ENCODE measurements at places on chromosomes 3 and 15.

- DNase-seq, result no peak
These were observed 5.5 kb downstream of the FGF7 start for GRCh38 chr15:49428409-49429095.

- no peak for DNase-seq
These were observed 283.3 kb upstream of the TRIM42 start for GRCh38 chr3:140394488-140395133.

DNA sequence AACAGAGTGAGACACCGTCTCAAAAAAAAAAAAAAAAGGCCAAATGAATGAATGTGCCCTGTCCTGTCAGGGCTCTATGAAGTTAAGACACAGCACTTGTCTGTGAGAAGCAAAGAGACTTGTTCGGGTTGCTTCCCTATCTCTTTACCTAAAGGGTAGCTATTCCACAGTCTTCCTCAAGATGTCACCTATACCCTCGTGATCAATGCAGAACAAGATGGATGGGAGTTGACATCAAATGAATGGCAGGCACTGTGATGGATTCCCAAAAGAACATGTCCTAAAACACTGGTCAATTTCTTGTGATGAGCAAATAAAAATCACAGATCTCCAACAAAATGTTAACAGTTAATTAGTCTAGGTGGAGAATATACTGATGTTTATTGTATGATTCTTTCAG, 9.5 kb downstream of the TADA3 start:
- DNase-seq, result no peak

- peak; percentile 10 for DNase-seq
These were observed 72.2 kb downstream of the SMAD6 start for GRCh38 chr15:66774001-66774814.

GRCh38 chr15:29612096-29612495, 210.2 kb downstream of the TJP1 start:
- DNase-seq, result no peak

DNA sequence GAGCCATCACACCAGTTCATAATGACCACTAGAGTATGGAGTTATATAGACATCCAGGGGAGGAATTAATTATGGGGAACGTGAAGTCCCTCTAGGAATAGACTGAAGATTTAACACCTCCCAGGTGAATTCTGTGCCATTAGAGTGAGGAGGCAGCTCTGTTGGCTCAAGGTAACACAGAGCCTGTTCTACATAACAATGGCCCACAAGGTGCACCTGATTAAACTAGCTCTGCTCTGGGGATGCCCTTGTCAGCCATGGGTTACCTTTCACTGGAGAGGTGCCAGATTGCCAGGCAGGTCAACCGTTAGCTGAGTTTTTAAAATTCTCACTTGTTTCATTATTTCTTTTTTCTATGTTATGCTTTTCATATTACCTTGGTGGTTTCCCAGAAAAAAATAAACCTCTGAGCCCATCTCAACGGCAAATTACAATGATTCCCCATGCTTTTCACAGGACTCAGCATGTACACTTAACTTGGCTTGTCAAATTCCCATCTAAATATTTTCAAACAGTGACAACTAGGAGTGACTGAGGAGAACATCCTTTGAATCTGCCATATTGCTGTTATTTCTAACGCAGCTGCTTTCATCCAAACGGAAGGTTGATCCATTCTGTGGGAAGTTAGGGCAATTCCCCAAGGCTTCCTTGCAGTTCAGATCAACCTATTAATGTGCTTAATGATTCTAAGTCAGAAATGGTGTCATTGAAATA, 512.9 kb downstream of the MCTP2 start:
- DNase-seq, result no peak

GRCh38 chr15:97037080-97037479, 706.6 kb downstream of the NR2F2 start:
- DNase-seq, result no peak

DNA sequence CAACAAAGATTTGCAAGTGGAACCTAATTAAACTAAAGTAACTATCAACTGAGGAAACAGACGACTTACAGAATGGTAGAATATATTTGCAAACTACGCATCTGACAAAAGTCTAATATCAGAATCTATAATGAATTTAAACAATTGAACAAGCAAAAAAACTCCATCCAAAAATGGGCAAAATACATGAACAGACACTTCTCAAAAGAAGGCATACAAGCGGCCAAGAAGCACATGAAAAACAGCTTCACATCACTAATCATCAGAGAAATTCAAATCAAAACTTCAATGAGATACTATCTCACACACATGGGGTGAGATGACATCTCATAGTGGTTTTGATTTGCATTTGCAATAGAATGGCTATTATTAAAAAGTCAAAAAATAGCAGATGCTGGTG, 128.6 kb downstream of the POLR2M start:
- no peak for DNase-seq

DNA sequence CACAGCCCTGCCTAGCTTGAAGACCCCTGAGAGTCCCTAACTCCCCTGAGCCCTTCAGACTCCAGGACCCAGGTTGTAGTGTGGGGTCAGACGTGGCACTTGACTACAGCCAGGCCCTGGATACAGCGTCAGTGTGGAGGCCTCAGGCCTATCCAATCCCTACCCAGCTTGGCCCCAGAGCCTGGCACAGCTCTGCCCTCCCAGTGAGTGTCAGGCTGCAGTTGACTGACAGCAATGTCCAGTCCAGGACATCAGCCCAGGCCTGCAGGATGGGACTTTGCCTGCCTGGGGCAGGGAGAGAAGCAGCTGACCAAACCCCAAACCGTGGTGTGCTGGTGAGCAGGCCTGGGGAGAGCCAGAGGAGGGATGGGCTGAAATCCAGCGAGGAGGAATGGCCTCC, 27.3 kb downstream of the KLF13 start:
- DNase-seq, result no peak

DNA sequence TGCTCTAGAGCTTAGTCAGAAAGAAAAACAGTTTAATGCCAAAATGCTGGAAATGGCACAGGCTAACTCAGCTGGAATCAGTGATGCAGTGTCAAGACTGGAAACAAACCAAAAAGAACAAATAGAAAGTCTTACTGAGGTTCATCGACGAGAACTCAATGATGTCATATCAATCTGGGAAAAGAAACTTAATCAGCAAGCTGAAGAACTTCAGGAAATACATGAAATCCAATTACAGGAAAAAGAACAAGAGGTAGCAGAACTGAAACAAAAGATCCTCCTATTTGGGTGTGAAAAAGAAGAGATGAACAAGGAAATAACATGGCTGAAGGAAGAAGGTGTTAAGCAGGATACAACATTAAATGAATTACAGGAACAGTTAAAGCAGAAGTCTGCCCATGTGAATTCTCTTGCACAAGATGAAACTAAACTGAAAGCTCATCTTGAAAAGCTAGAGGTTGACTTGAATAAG, 150.5 kb upstream of the LRRFIP2 start:
- no peak for DNase-seq

GRCh38 chr3:170055209-170055608, 17.4 kb downstream of the GPR160 start:
- DNase-seq, result no peak

GRCh38 chr15:33101036-33101435, 93.5 kb downstream of the FMN1 start:
- no peak for DNase-seq

DNA sequence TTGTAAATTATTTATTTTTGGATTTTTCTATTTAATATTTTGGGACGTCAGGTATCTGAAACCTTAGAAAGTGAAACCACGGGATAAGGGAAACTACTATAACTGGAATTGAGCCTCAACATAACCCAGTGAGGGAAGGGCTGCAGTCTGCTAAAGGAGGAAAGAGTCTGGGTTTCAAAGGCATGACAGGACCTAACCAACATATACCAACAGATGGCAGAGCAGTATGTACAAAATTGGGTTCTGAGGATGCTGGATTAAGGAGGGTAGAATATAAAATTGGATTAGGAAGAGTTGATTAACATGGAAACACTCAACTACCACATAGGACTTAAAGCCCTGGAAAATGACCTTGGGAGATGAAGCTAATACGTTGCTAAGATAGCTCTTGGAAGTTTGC, 603.5 kb downstream of the MECOM start:
- no peak for DNase-seq

DNA sequence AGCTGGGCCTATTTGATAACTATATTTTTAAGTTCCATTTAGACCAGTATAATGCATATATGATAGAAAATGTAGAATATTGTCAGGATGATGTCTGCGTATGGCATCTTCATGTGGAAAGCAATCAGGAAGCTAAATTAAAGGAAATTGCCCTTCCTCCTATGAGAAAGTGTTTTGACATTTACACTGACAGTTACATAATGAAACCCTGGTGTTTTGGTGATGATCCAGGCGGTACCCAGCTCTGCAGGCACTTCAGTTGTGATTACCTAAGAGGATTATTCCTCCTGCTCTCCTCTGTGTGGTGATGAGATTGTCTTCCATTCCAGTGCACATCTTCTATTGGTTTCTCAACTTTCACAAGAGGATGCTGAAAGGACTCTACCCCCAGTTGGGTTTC, 126.5 kb upstream of the MITF start:
- no peak for DNase-seq

DNA sequence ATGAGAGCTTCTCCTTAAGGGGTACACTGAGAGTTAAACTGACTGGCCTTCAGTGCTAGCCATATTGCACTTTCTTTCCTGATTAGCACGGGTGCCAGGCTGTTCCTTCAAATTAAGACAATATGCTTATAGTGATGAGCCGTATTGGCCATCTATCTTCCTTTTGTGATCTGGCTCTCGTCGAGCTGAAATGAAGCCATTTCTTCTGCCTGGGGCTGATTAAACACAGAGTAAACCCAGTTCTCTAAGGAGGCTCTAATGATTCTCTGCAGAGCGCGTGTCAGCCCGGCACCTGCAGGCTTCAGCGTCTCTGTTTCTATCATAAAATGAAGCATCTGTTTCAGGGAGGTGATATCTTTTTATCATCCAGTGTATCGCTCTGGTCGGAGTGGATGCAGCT, 107.5 kb upstream of the NR2F2 start:
- no peak for DNase-seq

GRCh38 chr3:172696357-172696756, 14.5 kb downstream of the NCEH1 start:
- no peak for DNase-seq

- DNase-seq, result no peak
These were observed 49.5 kb downstream of the IQGAP1 start for GRCh38 chr15:90437516-90437915.

DNA sequence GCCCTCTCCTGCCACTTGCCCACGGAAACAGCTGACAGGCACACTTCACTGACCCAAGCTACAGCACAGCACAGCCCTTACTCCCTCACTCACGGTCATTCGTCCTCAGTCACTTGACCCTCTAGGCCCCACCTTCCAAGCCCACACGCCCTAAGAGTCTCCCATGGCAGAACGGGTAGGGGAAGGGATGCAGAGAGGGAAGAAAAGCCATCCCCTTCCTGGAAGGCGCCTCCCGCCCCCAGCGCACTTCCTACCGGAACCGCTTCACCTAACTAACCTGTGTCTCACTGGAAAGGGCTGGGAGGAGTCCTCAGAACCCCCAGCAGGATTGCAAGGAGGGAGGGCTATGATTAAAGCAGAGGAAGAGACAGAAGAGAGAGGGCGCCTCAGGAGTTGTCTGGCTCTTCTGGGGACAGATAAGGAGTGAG, 22.9 kb downstream of the EPHB3 start:
- no peak for DNase-seq

DNA sequence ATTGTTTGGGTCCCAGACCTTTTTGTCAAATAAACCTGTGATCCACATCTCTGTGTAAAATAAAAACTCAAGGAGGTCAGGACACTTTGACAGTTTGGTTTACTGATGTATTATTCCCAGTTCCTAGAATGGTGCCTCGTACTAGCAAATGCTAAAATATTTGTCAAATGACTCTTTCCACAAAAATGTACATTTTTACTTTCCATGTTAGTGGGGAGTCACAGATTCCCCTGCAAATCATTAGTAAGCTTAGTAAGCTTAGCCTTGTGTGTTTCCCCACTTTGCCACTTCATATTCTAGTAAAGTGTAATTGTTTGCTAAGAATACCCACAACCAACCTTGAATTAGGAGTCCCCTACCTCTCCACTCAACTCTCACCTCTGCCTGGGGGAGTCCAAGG, 2.4 kb upstream of the MAGI1 start:
- no peak for DNase-seq

GRCh38 chr3:58588030-58588614, 10.9 kb upstream of the FAM107A start:
- no peak for DNase-seq

GRCh38 chr3:126549861-126550487, 8.8 kb downstream of the C3orf22 start:
- DNase-seq, result no peak

DNA sequence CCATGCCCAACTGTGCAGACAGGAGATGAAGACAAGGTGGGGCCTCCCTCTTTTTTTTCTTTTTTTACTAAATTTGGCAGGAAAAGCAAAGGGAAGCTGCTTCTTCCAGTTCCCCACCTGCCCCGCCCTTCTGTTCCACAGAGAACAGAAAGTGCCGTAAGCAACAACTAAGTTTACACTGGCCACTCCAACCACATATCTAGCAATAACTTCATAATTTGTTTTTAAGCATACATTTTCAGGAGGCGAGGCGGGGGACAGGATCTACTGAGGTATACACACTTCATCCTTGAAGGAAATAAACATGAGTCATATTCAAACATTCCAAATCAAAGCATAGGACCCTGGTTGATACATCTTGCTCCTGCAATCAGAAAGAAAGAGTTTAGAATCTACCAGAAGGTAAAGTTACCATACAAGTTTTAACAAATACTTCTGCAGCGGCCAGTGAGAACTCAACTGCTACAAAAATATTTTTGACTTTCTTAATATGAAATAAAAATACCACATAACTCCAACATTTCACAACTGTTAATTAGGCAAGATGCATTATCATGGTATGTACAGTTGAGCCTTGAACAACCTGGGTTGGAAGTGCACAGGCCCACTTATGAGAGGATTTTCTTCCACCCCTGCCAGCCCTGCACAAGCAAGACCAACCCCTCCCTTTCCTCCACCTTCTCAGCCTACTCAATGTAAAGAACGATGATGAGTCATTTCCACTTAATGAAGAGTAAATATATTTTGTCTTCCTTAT, 50.7 kb downstream of the FOXP1 start:
- no peak for DNase-seq

DNA sequence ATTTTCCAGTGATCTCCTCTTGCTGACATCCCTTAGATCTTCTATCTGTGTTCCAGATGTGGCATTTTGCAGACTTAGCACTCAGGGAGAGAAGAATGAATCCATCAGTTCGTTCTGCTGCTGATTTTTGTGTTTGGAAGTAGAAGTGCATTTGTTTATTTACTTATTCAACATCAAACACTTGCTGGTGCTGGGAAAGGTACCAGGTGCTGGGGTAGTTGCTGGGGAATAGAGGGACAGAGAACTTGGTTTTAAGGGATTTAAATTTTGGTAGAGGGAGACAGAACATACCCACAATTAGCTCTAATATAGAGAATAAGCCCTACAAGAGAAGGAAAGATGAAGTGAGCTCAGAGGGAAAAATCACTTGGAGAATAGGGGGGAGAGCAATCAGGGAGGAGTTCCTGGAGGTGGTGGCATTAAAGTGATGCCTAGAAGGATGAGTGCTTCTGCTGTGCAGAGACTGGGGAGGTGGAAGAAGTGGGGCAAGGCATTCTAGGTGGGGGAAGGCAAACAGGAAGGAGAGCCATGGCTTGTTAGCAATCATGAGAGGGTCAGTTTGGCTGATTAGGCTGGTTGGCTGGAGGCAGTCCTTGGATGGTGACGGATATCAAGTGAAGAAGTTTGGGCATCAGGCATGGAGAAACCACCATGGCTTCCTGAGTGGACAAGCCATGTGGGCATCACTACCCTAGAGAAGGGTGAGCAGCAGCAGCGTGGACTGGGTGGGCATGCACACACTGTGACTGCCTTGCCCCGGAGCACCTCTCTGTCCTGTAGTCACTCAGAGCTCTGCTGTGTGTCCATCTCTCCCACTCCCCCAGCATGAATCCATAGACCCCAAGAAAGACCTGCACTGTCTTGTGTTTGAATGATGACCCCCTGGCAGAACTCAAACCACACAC, 197.3 kb downstream of the OPA1 start:
- DNase-seq, result no peak

Data from stimulated activated CD8-positive, alpha-beta memory T cell treated with anti-CD3 and anti-CD28 coated beads, Interleukin-15, amount 100 ng/mL, for 48 hours (primary cell).